ENCODE measurements at places on chromosomes 3 and 15. TPM values are rescaled to one million over a fixed set of nuclear protein-coding genes. Genes with fewer than 3 reads are reported as not detected.

- DNase-seq = no peak
Observed at GRCh38 chr3:58417075-58417474, 16.6 kb downstream of the PDHB start.

- DNase-seq = no peak
Observed at GRCh38 chr15:68699124-68699880, 120.5 kb downstream of the CORO2B start.

GRCh38 chr15:48842501-48842900, 31.6 kb upstream of the CEP152 start:
- DNase-seq = no peak

DNA sequence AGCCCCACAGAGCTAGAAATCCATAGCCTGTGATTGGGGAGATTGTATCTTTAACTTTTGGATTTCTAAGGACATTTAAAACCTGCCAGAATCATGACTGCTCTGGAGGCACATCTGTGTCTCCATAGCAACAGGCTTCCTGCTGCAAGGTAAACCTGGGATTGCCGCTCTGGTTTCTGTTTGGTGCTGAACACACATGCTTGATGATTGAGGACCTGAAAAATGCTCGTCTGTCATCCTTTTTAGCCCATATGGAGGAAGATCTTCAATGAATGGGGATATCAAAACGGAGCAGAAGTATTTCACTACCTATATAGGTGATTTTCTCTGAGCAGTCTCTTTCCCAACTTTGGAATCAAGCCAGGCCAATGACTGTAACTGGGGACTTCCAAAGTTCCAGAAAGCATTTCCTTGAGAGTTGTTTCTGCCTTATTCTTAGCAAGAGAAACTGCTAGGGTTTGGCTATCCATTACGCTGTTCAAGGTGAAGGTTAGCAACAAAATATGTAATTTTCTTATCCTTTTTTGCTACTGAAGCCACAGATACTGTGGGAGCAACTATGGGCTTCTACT, 96.5 kb upstream of the TNIK start:
- no peak for DNase-seq

GRCh38 chr3:192171213-192171612, 556.1 kb downstream of the FGF12 start:
- DNase-seq = no peak

DNA sequence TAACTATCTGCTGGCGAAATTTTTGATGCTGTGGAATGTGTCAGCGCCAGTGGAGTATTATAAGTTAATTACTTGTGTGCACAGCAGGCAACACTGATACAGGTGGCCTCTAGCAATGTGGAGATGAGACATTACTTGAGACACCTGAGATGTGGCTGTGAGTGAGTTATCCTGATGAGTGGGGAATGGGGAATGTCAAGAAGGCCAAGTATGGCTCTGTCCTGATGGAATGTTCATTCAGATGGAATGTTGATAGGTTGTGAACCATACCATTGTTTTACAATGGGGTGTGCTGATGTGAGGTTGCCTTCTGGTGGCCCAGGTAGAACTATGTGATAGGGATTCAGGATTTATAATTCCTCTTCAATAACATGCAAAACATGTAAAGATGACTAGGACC, 404.8 kb downstream of the PTPRG start:
- no peak for DNase-seq

GRCh38 chr15:56099311-56099710, 105.9 kb upstream of the NEDD4 start:
- no peak for DNase-seq

DNA sequence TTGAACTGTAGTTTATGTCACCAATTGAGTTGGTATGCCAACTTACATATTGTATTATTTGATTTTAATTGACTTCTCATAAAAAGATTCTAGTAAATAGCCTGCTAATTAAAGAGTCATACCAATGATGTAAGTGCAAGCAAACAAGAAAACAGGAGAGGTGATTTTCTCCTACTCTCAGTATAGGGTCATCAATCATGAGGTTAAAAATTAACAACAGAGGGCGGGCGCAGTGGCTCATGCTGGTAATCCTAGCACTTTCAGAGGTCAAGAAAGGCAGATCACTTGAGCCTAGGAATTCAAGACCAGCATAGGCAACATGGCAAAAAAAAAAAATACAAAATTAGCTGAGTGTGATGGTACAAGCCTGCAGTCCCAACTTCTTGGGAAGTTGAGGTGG, 108.7 kb downstream of the MYO9A start:
- DNase-seq = no peak

DNA sequence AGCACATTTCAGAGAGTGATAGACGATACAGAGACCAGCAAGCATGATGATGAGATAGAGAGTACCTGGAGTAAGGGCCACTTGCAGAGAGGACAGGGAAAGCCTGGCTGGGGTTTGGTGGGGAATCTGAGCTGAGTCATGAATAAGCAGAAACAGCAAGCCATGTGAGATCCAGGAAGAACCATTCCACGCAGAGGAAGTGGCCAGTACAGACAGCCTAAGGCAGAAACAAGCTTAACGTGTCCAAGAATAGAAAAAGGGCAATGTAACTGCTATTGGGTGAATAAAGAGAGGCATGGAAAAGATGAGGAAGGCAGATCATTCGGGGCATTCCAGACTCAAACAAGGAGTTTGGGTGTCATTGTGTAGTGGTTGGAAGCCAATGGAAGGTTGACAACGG, 816.3 kb upstream of the CFAP20DC start:
- no peak for DNase-seq

GRCh38 chr15:96585484-96586386, 255.2 kb downstream of the NR2F2 start:
- DNase-seq = no peak

GRCh38 chr15:83282776-83283137, 1.7 kb downstream of the BNC1 start:
- no peak for DNase-seq

MEX3B gene
- 52.7 TPM for total RNA-seq

TRH gene
- not detected for total RNA-seq

SAMMSON gene
- total RNA-seq = 0.39 TPM

APEH gene
- 69.8 TPM for total RNA-seq
